ENCODE measurements at places on chromosomes 4 and X.

DNA sequence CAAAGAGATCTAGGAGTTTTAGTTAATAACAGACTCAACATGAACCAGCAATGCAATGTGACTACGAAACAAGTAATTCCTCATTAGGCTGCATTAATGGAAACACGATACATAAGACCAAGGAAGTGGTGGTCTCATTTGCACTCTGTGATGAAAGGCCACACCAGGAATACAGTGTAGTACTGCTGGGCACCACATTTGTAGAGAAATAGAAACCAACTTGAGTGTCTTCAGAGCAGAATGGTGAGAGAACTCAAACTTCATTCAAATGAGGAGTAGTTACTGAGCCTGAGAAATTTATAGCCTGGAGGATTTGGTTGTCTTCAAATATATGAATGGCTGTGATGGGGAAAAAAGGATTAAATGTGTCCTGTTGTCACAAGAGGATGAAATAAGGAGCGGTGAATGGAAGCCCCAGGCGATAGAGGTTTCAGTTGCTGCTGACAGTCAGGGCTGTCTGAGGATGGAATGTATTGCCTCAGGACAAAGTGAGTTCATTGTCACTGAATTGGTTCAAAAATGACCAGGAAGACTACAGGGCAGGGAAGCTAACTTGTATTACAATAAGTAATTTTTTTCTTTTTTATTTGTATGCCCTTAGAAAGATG is 50.9 kb downstream of the NFKB1 start:
- DNase-seq = no peak

DNA sequence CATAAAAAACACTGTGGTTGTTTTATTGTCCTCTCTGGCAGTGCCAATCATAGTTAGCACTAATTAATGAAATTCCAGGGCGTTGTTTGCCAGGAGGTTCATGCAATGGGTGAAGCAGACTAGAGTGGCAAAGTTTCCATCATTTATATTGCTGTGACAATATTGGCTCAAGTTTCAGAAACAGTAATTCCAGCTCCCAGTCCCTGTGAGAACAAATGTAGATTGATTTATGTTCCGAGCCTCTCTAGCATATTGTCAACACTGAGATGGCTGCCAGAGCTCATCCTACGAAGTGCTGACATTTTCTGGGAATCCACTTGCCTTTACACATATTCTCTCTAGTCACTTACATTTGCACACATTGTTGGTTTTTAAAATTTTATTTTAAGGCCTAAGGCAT is 440.0 kb upstream of the IGFBP7 start:
- DNase-seq = no peak

DNA sequence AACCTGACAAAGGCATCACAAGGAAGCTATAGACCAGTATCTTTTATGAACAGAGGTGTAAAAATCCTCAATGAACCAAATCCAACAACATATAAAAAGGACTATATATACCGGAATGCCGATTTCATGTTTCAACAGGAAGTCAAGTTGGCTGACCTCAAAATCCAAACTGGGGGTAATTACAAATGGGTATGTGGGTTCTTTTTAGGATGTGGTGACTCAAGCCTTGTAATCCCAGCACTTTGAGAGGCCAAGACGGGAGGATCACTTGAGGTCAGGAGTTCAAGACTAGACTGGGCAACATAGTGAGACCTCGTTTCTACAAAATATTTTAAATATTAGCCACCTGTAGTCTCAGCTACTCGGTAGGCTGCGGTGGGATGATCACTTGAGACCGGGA is 10.4 kb downstream of the PRSS48 start:
- no peak for DNase-seq

DNA sequence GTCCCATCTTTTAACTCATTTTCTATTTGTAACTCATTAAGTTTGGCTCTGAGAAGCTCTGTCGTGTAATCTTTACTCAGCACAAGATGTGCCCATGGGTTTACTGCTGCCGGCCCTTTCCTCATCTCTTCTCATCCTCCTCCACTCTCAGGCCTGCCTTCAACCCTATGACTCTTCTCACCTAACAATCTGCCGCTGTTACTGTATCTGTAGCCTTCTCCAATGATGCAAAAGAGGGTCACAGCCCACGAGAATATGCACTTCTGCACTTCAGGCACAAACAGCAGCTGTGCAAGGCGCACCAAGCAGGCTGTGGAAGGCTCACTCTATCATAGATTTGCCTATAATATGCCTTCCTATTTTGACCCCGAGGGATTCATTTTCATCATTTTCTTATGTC is 546.5 kb upstream of the GALNTL6 start:
- DNase-seq = no peak

GRCh38 chrX:11188664-11189063 is 77.5 kb downstream of the HCCS start:
- no peak for DNase-seq

DNA sequence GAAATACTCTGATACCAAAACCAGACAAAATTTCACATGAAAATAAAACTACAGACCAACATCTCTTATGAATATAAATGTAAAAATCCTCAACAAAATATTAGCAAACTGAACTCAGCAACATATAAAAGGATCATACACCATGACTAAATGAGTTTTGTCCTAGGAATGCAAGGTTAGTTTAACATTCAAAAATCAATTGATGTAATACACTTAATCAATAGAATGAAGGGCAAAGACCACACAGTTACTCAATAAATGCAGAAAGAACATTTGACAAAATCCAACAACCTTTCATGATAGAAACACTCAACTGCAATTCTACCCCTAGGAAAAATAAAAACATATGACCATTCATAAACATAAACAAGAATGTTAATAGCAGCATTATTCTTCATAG is 50.2 kb upstream of the DCTD start:
- no peak for DNase-seq

DNA sequence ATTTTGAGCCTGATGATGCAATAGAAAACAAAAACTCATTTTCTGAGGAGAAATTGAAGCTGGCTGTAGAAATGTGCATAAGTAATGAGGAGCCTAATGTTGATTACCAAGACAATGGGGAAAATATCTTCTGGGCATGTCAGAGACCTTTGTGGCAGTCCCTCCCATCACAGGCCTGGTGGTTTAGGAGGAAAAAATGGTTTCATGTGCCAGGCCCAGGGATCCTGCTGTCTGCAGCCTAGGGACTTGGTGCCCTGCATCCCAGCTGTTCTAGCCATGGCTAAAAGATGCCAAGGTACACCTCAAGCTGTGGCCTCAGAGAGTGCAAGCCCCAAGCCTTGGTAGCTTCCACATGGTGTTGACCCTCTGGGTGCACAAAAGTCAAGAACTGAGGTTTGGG is 128.7 kb upstream of the ARHGEF9 start:
- DNase-seq = no peak

GRCh38 chr4:76095568-76095967 is 21.1 kb downstream of the ART3 start:
- DNase-seq = no peak

DNA sequence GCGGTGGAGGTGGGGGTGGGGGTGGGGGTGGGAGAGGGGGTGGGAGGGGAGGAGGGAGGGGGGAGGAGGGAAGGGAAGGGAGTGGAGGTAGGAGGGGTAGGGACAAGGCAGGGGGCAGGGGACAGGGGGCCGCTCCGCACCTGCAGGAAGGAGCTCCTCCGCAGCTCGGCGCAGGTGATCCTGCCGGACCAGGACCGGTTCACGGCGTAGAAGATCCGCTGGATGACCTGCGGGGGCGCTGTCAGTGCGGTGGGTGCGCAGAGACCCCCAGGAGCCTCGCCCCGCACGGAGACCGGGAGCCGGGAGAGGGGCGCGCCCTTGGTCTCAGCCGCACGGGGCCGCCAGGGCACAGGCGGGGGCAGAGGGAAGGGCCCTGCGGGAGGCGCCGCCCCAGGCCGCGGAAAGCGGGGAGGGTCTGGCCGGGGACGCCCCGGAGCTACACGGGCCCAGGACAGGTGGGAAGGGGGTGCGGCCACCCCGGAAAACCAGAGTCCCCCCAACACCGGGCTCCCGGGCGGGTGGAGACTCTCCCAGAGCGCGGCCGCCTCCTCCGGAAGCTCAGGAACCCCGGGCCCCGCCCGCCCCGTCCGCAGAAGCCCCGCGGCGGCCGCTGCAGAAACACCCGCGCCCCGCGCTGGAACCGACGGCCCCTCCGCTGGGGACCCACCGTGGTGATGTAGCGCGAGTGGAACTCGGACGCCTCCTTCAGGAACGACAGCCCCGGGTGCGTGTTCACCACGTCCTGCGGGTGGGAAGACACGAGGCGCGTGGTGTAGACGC is 27.6 kb upstream of the GTPBP6 start:
- no peak for DNase-seq

- DNase-seq = no peak
These were observed 45.5 kb downstream of the SGMS2 start for GRCh38 chr4:107870236-107870635.

Measured in fibroblast of pulmonary artery (primary cell).